ENCODE measurements at places on chromosomes 6 and 20.

- no peak for DNase-seq
Measured at GRCh38 chr6:134678436-134678889, 271.4 kb downstream of the ALDH8A1 start.

DNA sequence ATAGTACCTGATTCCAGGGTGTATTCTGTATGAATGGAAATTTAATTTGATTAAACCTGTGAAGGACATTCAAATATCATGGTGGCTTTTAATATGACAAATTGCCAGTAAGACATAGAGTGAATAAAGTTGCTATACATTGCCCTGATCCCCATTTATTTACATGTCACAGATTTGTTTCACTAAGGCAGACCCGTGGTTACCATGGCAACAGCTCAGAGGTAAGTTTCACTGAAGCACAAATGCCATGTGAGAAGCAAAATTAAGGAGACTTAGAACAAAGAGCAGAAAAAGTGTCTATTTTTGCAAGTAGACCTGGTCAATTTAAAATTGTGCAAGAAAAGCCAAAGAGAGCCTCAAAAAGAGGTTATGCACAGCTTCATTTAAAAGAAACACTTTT lies 63.7 kb downstream of the PXDC1 start:
- no peak for DNase-seq

- no peak for DNase-seq
Measured at GRCh38 chr6:72350296-72350881, 271.5 kb upstream of the KCNQ5 start.

GRCh38 chr6:109702791-109703190 lies 11.7 kb downstream of the FIG4 start:
- DNase-seq, result no peak

- no peak for DNase-seq
Measured at GRCh38 chr6:170041526-170041925, 249.4 kb downstream of the DLL1 start.
